Heart right ventricle (tissue), 16 donors: ENCODE measurements at places on chromosomes 1 and 21. TPM values are rescaled to one million over a fixed set of nuclear protein-coding genes. Genes with fewer than 3 reads are reported as not detected.

DNA sequence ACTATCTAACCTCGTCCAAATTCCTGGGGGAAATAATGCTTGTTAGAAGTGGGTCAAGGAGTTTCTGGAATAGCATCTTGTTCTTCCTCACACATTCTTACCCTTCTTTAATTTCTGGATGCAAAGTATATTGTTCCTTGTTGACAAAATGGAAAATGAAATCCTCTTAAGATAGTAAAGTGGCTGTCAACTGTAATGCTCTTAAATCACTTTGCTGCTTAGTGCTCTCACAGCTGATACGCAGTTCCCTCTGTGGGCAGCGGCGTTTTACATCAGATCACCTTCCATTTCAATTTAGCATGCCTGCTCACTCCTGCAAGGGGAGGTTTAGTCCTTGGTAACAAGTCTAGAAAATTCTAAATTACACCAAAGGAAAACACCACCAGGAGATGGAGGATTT lies 113.1 kb downstream of the DNM3 start:
- no peaks in the 10 kb centered on the region for H3K36me3 ChIP-seq
- H3K4me3 ChIP-seq = no peak overlapping the region
- no peaks in the 10 kb centered on the region for H3K4me1 ChIP-seq
- H3K27me3 ChIP-seq = no peaks in the 10 kb centered on the region
- DNase-seq = no peak
- no peak overlapping the region for H3K27ac ChIP-seq

- H3K27ac ChIP-seq = peak within 1 kb of the TSS; percentile 96
- H3K27me3 ChIP-seq = no peaks in the 10 kb centered on the region
- peaks cover 30% of the 10 kb centered on the region for H3K4me1 ChIP-seq
- H3K4me3 ChIP-seq = peak within 1 kb of the TSS; percentile 98
Observed at GRCh38 chr1:202144402-202145067, at the start of gene ARL8A. ARL8A (minus strand) TSS chr1:202144737; CDS start chr1:202144572, 165 bp downstream.

FAM72A gene
- total RNA-seq = not detected

RGS18 gene
- 0.91 TPM for total RNA-seq

DNA sequence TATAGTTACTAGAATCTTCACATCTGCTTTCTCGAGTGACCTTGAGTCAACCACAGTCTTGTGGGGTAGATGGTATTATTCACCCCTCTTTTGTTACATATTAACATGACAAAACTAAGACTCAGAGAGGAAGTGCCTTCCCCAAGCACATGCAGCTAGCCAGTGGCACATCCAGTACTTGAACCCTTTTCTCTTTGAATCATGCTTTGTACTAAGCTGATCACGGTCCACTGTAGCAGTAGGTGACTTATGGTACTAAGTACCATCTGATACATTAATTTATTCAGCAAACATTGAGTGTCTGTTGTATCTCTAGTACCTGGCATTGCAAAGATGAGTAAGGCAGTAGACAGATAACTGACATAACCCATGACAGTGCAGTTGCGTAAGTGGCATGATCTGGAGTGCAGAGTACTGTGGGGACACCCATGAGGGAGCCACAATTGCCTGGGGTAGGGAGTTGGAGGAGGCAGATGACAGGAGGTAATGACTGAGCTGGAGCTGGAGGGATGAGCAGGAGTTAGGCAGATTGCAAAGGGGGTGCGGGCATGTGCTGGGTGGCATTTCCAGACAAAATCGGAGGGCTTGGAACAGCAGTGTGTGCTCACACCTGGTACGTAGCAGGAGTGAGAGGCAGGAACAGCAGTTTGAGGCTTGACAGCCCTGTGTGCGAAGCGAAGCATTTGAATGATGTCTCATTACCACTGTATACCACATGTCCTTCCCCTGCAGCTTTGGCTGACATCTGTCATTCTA lies 29.8 kb downstream of the UCK2 start:
- H3K4me1 ChIP-seq = peaks cover 54% of the 10 kb centered on the region
- H3K27ac ChIP-seq = no peak overlapping the region
- H3K4me3 ChIP-seq = no peak overlapping the region
- no peaks in the 10 kb centered on the region for H3K36me3 ChIP-seq
- DNase-seq = no peak

APCS gene
- total RNA-seq = not detected

- peaks cover 17% of the 10 kb centered on the region for H3K4me1 ChIP-seq
- H3K27me3 ChIP-seq = no peaks in the 10 kb centered on the region
- H3K4me3 ChIP-seq = no peak overlapping the region
- H3K36me3 ChIP-seq = no peaks in the 10 kb centered on the region
Observed at GRCh38 chr1:170707959-170708655, 44.2 kb downstream of the PRRX1 start.

- no peak for DNase-seq
- H3K4me3 ChIP-seq = no peak overlapping the region
- H3K27me3 ChIP-seq = peaks cover 13% of the 10 kb centered on the region
Observed at GRCh38 chr1:44144962-44145756, 3.7 kb upstream of the KLF18 start.

RCSD1 gene
- 47.8 TPM for total RNA-seq

OR2G6 gene
- not detected for total RNA-seq

DNA sequence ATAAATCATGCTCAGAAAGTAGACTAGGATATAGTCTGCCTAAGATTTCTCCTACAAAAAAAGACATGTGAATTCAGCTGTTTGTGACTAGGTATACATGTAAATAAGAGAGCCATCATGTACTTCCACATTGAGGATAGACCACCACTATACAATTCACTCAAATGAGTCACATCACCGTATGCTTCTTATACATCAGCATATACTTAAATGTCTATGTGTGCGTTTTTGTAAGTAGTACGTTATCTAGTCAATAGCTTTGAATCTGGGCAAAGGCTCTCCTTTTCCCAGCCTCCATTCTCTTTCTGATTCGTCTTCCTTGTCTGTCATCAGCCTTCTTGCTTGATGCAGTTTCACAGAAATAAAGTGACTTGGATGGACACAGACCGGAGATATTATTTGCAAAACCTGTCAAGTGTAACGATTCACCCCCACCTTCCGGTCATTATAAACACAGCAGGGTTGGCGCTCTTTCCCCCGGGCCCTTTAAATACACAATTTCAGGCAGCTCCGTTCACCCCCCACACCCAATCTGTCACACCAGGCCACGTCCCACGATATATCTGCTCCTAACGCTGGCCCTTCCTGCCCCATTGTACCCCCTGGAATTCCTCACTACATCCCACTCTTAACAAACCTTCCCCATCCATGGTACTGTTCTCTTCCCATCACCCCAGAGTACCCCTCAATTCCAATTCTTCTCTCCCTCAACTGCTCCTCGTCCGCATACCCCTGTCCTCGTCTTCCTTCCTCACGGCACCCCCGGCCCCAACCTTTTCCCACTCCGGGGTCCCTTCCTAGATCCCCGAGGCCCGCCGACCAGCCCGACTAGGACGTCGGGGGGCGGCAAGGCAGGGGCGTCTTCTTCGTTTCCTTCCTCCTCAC lies 636 bp downstream of the VAMP4 start:
- no peak for DNase-seq
- no peaks in the 10 kb centered on the region for H3K27me3 ChIP-seq
- H3K4me1 ChIP-seq = peaks cover 27% of the 10 kb centered on the region
- H3K36me3 ChIP-seq = peaks cover 24% of the 10 kb centered on the region
- peak overlapping the region; percentile 97 for H3K27ac ChIP-seq

- peaks cover 25% of the 10 kb centered on the region for H3K4me1 ChIP-seq
- no peak overlapping the region for H3K27ac ChIP-seq
- H3K4me3 ChIP-seq = no peak overlapping the region
- peaks cover 100% of the 10 kb centered on the region for H3K27me3 ChIP-seq
- no peak for DNase-seq
Observed at GRCh38 chr21:41769521-41769920, 2.7 kb upstream of the RIPK4 start.
